ENCODE measurements at places on chromosomes 4 and X.

- DNase-seq, result no peak
Observed at GRCh38 chrX:135516376-135516775, 4.1 kb upstream of the INTS6L start.

DNA sequence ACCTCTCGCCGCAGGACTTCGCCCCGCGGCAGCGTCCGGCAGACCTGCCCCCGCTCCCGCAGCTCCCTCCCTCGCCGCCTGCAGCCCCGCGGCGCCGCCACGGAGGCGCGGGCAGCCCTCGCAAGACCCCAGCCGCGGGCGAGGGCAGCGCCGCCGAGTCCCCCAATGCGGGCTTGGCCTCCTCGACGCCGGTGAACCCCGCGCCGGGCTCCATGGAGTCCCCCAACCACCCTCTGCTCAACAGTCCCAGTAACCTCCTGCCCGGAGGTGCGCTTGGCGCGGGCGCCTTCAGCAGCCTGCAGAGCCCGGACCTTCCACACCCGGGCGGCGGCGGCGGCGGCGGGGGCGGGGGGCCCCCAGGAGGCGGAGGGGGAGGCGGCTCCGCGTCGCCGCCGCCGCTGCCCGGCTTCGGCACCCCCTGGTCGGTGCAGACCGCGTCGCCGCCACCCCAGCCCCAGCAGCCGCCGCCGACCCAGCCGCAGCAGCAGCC lies 1.2 kb downstream of the CPEB2 start:
- DNase-seq, result no peak

DNA sequence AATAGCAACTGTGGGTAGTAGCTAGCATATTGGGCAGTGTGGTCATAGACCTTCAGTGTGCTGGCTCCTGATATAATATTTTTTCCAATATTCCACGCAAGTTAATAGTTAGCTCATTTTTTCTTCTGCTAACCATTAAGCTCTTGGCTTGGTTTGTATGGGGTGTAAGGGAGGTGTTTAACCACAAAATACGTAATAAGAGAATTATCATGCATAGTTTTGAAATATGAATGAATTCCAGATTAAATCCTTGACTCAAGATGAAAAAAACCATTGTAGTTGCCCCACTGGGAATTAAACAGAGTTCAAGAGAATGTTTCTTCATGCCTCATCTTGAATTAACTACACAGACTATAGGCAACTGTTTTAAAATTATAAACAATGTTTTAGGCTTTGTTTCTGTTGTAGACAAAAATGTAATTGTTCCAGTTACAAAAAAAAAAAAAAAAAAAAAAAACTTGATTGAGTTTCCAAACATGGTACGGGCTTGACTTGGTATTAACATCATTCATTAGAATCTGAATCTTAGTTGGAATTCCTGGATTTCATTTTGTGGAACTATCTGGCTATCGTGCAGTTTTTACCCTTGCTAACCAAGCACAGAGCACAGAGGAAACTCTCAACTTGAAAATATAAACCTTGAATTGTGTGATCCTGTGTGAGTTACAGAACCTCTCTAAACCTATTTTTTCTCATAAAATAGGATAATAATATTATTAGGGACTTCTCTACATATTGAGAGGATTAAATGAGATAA lies 28.4 kb downstream of the CXCL1 start:
- DNase-seq, result no peak

DNA sequence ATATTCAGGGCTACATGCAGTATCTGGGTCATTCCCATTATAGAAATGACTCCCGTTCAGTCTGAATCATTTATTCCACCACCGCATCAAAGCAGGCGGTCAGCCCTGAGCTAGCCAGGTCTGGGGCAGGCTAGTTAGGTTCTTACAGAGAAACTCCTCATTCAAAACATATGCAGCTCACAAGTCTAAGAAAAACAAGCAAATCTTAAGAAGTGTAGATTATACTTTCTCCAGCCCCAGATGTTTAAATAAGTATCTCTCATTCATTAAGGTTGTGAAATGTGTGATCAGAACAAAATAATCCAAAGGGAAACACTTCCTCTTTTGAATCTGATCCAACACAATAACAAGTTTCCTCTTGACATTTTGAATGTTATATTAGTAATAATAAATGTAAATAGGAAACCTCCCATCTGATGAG lies 441.9 kb downstream of the INPP4B start:
- no peak for DNase-seq

- peak; percentile 37 for DNase-seq
Observed at GRCh38 chr4:41369680-41370079, 113.0 kb downstream of the UCHL1 start.

DNA sequence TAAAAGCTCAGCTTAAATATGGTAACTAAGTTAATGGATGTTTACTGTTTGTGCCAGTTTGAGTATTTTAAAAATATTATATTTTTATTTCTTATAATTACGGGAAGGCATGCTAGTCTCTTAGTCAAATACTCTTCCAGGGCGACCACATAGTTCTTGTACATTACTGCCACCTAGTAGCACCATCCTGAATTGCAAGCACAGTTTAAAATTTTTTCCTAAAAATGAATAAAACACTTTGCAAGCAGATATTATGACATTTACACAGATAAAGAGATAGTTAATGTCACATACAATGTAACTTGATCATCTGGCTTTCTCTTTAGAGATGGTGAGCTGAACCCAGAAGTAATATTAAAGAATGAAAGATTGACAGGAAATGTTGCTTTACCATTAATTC lies 11.5 kb downstream of the NDP start:
- no peak for DNase-seq

- peak; percentile 28 for DNase-seq
Observed at GRCh38 chr4:99405433-99406115, 29.6 kb downstream of the ADH7 start.

DNA sequence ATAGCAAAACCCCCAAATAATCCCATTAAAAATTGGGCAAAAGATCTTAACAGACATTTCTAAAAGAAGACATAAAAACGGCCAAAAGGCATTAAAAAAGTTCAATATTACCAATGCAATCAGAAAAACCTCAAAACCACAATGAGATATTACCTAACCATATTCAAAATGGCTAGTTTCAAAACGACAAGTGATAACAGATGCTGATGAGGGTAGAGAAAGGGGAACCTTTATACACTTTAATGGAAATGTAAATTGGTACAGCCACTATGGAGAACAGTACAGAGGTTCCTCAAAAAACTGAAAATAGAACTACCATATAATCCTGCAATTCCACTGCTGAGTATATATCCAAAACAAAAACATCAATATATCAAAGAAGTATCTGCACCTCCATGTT lies 6.2 kb downstream of the AADAT start:
- DNase-seq, result no peak

- no peak for DNase-seq
Observed at GRCh38 chr4:113541933-113542332, 219.6 kb downstream of the CAMK2D start.

DNA sequence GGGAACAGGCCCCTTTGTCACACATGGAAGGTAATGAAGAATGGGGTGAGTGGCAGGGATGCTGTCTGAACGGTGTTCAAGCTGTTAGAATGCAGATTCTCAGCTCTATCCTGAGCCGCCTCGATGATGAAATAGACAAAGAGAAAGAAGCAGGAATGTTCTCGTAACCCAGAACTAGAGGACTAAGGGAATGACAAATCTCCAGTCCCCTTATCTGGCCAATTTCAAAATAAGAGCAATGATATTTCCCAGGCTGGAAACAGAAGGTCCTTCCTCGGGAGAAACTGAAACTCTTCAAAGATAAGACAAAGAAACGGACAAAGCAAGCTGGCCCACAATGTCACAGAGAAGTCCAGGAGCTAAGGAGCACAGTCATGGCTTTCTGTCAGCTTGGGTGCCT lies 29.5 kb upstream of the MTNR1A start:
- no peak for DNase-seq

DNA sequence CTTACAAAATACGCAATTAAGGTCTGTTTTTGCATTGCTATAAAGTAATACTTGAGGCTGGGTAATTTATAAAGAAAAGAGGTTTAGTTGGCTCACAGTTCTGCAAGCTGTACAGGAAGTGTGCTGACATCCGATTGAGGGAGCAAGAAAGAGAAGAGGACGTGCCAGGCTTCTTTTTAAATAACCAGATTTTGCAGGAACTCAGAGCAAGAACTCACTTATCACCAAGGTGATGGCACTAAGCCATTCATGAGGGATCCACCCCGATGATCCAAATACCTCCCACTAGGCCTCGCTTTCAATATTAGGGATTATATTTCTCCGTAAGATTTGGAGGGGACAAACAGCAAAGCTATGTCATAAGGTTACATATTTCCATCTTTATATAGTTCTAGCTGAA lies 456.7 kb downstream of the GLUD2 start:
- no peak for DNase-seq

DNA sequence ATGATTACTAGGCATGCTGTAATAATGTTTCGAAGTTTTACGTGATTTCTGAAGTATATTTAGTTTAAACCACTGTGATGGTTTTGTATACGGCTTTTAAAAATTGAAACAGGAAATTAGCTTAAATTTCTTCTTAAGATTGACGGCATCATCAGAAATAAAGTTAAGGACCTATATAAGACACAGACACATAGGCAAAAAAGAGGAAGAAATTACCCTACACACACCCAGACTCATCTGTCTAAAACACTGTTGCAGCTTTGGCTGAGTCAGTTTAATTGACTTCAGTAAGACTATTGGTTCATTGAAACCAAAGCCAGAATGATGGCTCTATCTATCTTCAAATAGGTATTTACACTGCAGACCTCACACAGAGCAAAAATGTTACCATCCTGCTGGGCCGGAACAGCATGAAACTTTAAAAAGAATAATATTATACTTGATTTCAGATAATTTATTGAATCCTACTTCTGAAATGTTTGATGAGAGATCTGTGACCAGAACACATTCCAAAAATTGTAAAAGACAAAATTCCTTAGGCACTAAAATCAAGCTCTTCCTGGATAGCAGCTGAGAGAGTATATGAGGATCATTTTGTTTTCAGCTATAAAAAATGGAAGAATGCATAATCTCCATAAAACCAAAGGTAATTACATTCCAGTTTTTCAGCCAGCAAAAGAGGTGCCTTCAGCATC lies 4.5 kb downstream of the HHIP start:
- DNase-seq, result no peak

DNA sequence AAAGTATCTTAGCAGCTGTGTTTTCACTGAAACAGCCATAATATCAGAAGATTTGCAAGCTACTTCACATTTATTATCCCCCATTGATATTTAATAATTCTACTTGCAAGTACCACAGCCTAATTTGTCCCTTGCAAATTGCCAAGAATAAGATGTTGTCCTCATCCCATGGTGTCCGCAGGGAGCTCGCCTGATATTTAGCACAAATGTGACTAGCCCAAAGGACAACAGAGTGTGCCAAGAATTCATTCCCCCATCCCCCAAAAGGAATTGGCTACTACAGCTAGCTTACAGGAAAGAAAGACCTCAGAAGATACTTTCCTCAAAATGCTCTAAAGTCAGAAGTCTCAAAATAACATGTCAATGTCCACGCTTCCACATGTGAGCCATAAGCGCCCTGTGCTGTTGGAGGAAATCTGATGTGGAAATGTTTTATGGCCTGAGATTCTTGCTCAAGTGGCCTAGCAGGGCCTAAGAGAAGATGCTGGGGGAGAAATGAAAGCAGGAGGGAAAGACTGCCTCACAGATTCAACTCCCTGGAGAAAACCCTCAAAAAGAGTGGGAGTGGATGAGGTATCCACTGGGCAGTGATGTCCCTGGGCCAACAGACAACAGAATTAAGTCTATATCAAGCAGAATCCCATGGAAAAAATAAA lies 111.4 kb downstream of the SH3KBP1 start:
- DNase-seq, result no peak

DNA sequence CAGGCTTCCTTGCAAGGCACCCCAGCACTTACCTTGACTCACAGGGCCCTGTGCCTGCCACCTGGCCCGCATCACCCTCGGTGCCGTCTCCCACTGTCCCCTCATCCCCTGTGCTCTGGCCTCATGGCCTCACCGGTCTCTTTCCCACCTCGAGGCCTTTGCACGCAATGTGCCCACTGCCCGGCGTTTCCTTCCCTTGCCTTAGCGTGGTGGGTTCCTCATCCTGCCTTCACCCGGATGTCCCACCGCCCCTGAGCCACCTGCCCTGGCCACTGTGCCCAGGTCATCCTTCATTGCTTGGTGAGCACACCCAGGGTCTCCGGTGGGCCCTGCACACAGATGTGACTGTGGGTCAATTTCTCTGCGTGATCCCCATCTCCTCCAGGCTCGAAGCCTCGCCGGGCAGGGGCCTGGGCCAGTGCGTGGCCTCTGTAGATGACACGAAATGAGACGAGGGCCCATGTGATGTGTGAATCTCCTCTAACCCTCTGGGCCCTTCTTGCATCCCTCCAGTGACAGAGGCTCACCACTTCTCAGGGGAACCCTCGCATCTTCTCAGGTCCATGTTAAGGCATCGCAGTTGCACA lies 4.6 kb downstream of the HTRA3 start:
- no peak for DNase-seq

GRCh38 chrX:51878056-51878455 lies 15.4 kb upstream of the MAGED1 start:
- no peak for DNase-seq

GRCh38 chr4:118351851-118352827 lies 664 bp downstream of the PRSS12 start:
- no peak for DNase-seq

DNA sequence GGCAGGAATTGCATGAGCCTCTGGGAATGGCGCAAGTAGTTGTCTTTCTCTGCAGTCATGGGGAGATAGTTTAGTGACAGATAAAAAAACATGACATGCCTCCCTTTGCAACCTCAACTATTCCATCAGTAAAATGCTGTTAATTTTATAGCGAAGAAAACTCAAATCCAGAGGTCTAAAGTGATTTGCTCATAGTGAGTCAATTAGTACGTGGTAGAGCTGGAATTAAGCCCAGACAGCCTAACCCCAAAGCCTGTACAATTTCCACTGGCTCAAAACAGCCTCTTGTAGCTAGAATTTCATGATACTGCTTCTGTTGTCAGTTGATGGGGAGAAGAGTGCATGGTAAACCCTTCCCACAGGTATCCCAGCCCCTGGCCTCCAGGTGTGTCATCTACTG lies 81.3 kb upstream of the TRPC5 start:
- no peak for DNase-seq

- no peak for DNase-seq
Observed at GRCh38 chr4:6308899-6309643, 39.4 kb downstream of the WFS1 start.

GRCh38 chr4:102094481-102094880 lies 250.8 kb downstream of the SLC39A8 start:
- no peak for DNase-seq

- no peak for DNase-seq
Observed at GRCh38 chr4:113077575-113077974, 28.1 kb downstream of the ANK2 start.

GRCh38 chr4:3268395-3269104 lies 19.6 kb downstream of the MSANTD1 start:
- DNase-seq, result no peak

DNA sequence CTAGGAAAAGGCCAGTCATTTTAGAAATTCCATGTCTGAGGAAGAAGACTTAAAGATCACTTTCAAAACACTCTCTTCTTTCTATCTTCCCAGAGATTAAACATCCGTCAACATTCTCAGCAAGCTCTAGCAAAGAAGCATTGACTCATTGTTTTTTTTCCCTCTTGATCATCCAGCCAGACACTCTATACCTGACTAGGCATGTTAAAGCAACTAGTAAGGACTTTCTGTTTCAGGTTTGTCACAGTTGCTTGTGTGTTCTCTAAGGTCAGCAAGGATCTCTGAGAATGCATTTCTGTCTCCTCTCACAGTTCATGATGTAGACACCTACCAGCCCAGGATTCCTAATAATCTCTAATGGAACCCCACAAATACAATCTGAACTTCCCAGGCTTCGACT lies 112.2 kb downstream of the IL13RA2 start:
- DNase-seq, result no peak
